ENCODE measurements at places on chromosomes 1 and 21. TPM values are rescaled to one million over a fixed set of nuclear protein-coding genes. Genes with fewer than 3 reads are reported as not detected.

Gene THBS3
- total RNA-seq = 4.9 TPM

- DNase-seq = no peak
Observed at GRCh38 chr1:72322910-72323309, 40.6 kb upstream of the NEGR1 start.

Gene PLA2G2F
- total RNA-seq = 4.2 TPM

DNA sequence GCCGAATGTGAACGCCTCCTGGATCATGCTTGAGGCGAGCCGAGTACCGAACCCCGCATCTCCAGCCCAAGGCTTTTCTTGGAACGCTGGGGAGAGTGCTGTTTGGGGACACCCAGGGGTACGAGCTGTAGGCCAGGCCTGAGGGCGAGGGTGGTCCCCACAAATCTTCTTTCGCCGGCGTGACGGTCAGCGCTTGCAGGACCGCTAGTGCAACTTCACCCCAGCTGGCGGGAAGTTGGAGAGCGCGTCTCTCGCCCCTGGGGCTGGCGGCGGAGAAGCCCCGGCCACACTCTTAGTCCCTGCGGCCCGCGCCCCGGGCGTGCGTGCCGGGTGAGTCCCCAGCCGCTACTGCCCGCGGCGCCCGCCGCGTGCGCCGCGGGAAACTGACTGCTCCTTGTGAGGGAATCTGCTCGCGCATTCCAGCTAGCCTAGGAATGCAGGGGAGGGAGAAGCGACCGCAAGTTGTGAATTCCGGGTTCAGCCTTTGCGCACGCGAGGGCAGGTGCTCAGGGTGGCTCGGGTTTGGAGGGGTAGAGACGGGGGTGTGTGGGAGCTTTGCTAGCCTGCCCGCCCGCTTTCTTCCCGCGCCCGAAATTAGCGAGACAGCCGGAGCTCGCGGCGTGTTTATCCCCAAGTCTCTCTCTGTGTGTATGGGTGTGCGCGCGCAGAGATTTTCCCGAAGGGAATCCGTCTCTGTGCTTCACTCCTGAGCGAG, 884 bp downstream of the LHX4 start:
- no peak for DNase-seq

GRCh38 chr1:36446271-36446670, 4.0 kb downstream of the OSCP1 start:
- no peak for DNase-seq

All from epithelial cell of proximal tubule (primary cell).